ENCODE measurements at places on chromosomes 3 and 15. TPM values are rescaled to one million over a fixed set of nuclear protein-coding genes. Genes with fewer than 3 reads are reported as not detected.
A peak's percentile ranks its signal among the peaks of the same experiment; 100 is the strongest.

GRCh38 chr15:65400760-65401610 is 21.8 kb downstream of the IGDCC4 start:
- DNase-seq, result peak; percentile 80

- no peak for DNase-seq
These were observed 494.2 kb upstream of the AGTR1 start for GRCh38 chr3:148203297-148204010.

- DNase-seq, result no peak
These were observed 103.9 kb downstream of the ARPP21 start for GRCh38 chr3:35743218-35743617.

GRCh38 chr3:19598870-19599269 is 335.1 kb downstream of the EFHB start:
- DNase-seq, result no peak

CYP1A1 gene
- total RNA-seq, result under 0.01 TPM

CD96 gene
- under 0.01 TPM for total RNA-seq

WWTR1 gene
- total RNA-seq, result 13.7 TPM

TMC3 gene
- total RNA-seq, result not detected

HMCES gene
- 11.8 TPM for total RNA-seq

RPP25 gene
- total RNA-seq, result 0.50 TPM
